NT2/D1 (cell line): ENCODE measurements at places on chromosomes 6 and 20.

- DNase-seq, result no peak
These were observed 8.3 kb downstream of the CD109 start for GRCh38 chr6:73704260-73704659.

DNA sequence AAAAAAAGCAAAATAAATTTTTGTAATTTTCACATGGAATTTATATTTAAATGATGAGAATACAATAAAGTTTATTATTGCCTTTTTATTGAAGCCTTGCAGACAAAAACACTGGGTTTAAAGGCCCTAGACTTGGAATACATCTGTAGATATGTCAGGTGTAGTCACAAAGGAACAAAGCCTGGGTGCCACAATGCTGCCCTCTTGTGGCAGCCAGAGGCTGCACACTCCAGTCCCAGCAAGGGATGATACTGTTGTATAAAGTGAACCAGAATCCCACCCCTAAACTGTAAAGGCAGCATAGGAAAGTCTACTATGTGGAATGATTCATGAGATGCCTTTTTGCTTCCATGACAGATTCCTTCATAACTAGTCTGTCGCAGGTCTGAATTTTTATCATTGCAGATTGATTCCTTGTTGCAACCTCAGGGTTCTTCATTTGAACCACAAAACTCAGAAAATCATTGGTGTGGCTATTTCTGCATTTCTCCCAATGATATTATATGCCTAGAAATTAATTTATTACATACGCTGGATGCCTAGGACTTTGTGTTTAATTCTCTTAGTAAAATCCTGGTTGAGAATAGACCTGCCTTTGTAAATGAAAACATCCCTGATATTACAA is 37.0 kb downstream of the MAK start:
- DNase-seq, result peak; percentile 27

DNA sequence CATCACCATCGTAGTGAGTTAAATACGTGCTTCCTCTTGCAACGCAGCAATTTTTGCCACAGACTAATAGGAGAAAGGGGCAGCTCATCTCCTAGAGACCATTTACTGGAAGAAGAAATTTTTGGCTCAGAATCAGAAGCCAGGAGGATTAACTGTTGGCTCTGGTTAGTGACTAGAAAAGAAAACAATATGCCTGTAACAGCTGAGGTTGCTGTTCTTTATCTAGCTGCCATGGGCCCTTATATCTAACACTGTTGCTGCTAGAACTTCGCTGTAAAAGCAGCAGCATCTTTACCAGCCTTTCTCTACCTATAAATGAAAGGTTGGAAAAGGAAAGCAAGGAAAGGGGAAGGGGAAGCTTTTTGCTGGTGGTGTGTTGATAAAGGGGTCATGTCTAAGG is 65.9 kb downstream of the FAM135A start:
- no peak for DNase-seq

DNA sequence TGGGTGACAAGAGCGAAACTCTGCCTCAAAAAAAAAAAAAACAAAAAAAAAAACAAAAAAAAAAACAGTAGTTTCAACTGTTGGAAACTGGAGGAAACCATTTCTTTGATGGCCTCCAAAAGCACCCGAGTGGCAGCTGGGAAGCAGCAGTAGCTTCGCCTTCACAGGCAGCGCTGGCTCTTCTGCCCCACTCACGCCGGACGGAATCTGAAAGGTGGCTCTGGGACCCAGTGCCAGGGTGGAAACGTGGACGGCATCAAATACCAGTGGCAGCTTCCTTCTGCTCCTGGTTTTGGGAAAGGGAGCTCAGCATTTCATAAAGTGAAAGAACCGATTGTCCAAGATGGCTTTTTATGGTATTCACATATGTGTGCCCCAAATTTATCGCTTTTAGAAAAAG is 159.4 kb downstream of the SMOC2 start:
- DNase-seq, result no peak

GRCh38 chr6:73942592-73943186 is 246.7 kb downstream of the CD109 start:
- peak; percentile 25 for DNase-seq
